ENCODE measurements at places on chromosomes 1 and 21.

DNA sequence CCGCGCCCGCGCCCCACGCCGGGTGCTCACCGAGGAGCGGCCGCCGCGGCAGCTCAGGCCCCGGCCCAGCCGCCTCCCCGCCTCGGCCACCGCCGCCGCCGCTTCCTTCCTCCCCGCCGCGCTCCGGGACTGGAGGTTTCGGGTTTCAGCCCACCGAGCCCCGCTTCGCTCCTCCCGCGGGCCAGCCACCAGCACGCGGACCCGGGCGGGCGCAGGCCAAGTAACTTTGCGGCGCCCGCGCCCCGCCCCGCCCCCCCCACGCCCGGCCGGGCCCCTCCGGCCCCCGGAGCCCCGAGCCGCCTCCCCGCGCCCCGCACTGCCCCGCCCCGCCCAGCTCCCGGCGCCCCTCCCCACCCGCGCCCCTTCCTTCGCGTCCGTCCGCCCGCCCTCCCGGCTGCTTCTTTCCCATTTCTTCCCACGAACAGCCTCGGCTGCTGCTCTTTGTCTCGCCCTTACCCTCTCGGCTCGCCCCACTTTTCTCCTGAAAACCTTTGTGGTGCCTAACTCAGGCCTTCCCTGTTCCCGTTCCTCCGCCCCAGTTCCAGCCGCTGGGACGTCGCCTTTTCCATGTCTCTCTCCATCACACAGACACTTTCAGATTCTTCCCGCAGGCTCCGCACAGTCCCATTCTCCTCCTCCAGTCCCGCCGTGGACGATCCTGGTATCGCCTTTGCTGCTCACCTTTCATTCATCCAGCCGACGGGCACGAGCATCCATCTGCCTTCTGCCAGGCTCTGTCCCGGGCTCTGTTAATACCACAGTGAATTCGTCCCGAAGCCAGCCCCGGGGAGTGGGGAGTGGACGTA, at the start of gene GPR161:
GPR161 (minus strand) TSS at position 222 of the 806 bp plus-strand sequence. CDS start 32,080 bp downstream, outside the sequence.
- no peaks in the 10 kb centered on the region for H3K27me3 ChIP-seq
- peak within 1 kb of the TSS; percentile 56 for H3K27ac ChIP-seq
- peak within 1 kb of the TSS; percentile 81 for H3K4me3 ChIP-seq
- DNase-seq = peak; percentile 32
- H3K4me1 ChIP-seq = peaks cover 18% of the 10 kb centered on the region

DNA sequence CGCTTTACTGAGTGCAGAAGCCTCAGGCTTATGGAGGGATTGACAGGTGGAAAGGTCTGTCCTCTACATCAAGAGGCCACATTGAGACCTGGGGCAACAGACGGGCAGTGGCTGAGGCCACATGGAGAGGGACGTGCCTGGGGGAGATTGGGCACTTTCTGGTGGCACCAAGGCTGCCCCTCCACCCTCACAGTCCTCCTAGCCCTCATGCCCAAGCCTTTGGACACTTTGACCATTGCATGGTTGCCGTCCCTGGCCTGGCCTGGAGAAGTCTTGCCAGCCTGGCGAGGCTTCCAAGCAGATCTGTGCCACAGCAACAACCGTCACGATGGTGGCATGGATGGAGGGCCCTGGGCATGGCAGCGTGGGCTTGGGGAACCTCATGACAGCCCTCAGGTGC, 192.1 kb upstream of the VAMP3 start:
- H3K4me3 ChIP-seq = no peak overlapping the region
- DNase-seq = no peak
- H3K27ac ChIP-seq = no peak overlapping the region
- H3K36me3 ChIP-seq = no peaks in the 10 kb centered on the region
- H3K27me3 ChIP-seq = no peaks in the 10 kb centered on the region

- H3K36me3 ChIP-seq = no peaks in the 10 kb centered on the region
- no peak overlapping the region for H3K4me3 ChIP-seq
- no peaks in the 10 kb centered on the region for H3K27me3 ChIP-seq
- DNase-seq = no peak
- no peak overlapping the region for H3K27ac ChIP-seq
Measured at GRCh38 chr1:74432325-74432724, 80.1 kb downstream of the LRRC53 start.

DNA sequence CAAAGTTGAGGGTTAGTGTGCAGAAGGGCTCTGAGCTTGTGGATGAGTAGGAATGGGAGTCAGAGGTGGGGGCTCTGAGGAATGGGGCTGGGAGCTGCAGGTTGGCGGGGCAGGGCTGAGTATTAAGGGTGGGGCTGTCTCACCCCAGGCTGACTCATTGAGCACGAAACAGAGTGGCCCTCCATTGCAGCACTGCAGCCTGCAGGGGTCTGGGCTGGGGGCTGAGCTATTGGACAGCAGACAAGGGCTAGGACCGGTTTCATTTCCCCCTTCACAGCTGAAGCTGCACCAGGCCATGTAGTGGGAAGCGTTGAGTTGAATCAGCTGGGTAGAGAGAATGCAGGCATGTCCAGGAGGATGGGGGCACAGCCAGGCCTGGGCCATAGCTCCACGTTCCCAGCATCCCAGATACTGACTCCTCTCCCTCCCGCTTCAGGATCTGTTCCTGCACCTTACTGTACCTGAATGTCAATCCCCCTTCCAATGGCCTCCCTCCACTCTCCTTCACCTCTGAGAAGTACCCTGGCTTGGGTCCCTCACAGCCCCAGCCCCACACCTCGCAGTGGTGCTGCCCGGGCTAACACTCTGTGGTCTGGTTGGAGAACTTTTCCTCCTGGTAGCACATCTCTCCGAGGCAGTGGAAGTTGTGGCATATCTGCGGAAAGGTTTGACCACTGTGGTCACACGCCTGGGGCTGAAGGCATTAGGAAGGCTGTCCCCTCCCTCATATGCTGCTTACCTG, 4.4 kb upstream of the INPP5B start:
- no peak overlapping the region for H3K4me3 ChIP-seq
- H3K36me3 ChIP-seq = peaks cover 2% of the 10 kb centered on the region
- DNase-seq = no peak
- no peak overlapping the region for H3K27ac ChIP-seq

GRCh38 chr1:20199403-20199802, 13.1 kb upstream of the PLA2G2C start:
- no peaks in the 10 kb centered on the region for H3K36me3 ChIP-seq
- DNase-seq = no peak
- H3K4me1 ChIP-seq = no peaks in the 10 kb centered on the region
- H3K27ac ChIP-seq = no peak overlapping the region
- peaks cover 45% of the 10 kb centered on the region for H3K27me3 ChIP-seq

DNA sequence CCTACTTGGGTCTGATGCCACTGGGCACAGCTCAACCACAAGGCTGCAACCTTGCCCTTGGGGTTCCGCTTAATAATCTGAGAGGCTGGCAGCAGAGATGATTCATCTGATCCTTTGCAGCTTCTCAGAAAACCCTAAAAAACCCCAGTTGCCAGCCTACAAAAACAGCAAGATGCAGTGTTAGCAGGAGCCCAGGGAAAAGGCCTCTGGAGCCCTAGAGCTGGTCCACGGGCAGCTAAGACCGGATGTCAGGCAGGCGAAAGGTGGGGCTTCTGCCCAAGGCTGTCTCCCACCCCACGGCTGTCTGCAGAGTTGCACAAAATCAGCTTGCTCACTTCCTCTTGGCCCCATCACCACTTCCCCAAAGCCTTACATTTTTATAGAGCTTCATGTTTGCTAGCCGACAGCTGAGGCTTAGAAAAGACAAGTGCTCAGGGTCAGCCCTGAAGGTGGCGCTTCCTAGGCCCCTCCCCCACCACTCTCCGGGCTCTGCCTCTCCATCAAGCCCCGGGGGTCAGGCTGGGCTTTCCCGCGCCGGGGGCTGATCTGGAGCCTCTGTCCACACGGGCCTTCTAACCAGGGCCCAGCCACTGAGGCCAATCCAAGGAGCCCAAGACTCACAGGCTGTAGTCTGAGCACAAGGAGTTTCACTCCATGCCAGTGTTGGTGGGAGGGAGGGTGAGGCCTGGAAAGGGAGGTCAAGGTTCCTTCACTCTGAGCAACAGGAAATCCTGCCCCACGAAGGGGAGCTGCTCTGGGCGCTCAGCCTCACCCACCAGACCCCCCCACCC, 4.2 kb upstream of the ADORA3 start:
- no peaks in the 10 kb centered on the region for H3K36me3 ChIP-seq
- peak overlapping the region; percentile 76 for H3K27ac ChIP-seq
- peak; percentile 31 for DNase-seq
- peaks cover 11% of the 10 kb centered on the region for H3K4me1 ChIP-seq
- peak overlapping the region; percentile 16 for H3K4me3 ChIP-seq

GRCh38 chr1:150561254-150561973, 12.2 kb downstream of the ADAMTSL4 start:
- peak overlapping the region; percentile 63 for H3K4me3 ChIP-seq
- H3K4me1 ChIP-seq = peaks cover 42% of the 10 kb centered on the region
- no peaks in the 10 kb centered on the region for H3K36me3 ChIP-seq

DNA sequence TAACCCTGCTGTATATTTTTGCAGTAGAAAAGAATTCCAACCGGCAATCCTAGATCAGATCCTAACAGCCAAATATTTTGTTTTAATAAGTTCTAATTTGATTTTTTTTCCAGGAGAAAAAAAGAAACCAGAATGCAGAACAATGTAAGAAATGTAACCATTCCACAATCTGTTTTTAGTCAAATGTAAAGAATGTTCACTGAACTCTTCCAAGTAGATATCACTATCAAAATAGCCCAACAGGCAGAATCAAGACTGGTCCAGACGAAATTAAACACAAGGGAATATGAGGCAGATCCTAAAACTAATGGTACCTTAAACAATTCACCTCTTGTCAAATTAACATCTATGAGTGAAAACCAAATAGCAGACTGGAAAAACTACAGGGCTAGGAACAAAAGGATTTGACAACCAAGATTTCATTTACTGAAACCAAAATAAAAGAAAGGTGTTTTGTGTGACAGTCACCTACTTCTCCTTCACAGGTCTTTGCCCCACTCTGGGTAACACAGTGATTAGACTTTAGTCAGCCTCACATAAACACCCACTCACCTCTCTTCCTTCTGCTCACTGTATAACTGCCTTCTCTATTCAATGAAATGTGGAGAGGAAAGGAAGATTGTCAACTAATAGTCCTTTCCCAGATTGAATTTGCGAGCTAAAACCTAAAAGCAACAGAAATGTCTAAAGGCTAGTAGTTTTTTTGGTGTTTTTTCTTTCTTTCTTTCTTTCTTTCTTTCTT, 137.9 kb downstream of the FAF1 start:
- H3K27ac ChIP-seq = no peak overlapping the region
- H3K36me3 ChIP-seq = no peaks in the 10 kb centered on the region
- H3K4me3 ChIP-seq = no peak overlapping the region
- DNase-seq = peak; percentile 20
- H3K4me1 ChIP-seq = no peaks in the 10 kb centered on the region
- no peaks in the 10 kb centered on the region for H3K27me3 ChIP-seq

GRCh38 chr1:233242827-233243483, 52.6 kb downstream of the PCNX2 start:
- no peak overlapping the region for H3K4me3 ChIP-seq
- no peak overlapping the region for H3K27ac ChIP-seq
- no peaks in the 10 kb centered on the region for H3K4me1 ChIP-seq

DNA sequence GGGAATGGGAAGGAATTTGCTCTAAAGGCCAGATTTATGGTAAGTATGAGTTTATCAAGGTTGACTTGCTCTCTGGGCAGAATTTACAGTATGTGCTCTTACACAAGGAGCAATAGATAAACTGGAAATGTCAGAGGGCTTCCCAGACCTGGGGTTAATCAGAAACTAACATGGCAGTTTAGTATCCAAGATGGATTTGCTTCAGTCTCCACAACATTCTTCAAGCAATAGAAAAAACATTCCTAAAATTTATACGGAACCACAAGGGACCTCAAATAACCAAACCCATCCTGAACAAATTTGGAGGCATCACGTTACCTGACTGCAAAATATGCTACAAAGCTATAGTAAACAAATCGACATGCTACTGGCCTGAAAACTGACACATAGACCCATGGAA, 606.7 kb upstream of the CHRM3 start:
- no peaks in the 10 kb centered on the region for H3K36me3 ChIP-seq
- DNase-seq = peak; percentile 83
- H3K27me3 ChIP-seq = no peaks in the 10 kb centered on the region
- H3K27ac ChIP-seq = no peak overlapping the region
- H3K4me3 ChIP-seq = no peak overlapping the region

DNA sequence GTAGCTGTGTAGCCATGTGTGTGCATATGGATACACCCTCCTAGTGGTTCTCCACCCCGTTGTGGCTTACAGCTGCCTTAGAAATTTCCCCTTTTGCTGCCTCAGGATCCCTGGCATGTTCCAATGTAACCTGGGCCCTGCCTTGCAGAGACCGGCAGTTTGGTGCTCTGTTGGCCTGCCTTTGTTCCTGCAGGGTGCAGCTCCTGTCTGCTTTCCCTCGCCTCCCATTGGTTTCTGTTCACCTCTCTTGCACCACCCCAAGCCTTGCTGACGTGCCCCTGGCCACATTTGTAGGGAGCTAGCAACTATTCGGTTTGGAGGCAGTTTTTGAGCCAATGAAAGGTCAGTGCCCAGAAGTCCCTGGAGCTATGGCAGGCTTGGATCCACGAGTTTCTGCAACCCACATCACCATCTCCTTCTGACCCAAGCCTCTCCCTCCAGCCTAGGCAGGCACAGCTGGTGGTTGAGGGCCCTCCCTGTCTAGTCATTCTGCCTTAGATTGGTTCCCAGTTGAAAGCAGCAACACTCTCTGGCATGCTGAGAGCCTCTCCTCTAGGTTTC, 54.9 kb downstream of the MAB21L3 start:
- DNase-seq = no peak
- no peak overlapping the region for H3K4me3 ChIP-seq
- H3K36me3 ChIP-seq = no peaks in the 10 kb centered on the region
- no peaks in the 10 kb centered on the region for H3K4me1 ChIP-seq

- no peaks in the 10 kb centered on the region for H3K27me3 ChIP-seq
- H3K36me3 ChIP-seq = no peaks in the 10 kb centered on the region
- H3K4me3 ChIP-seq = no peak overlapping the region
Measured at GRCh38 chr1:238639861-238640260, 746.5 kb upstream of the CHRM3 start.

DNA sequence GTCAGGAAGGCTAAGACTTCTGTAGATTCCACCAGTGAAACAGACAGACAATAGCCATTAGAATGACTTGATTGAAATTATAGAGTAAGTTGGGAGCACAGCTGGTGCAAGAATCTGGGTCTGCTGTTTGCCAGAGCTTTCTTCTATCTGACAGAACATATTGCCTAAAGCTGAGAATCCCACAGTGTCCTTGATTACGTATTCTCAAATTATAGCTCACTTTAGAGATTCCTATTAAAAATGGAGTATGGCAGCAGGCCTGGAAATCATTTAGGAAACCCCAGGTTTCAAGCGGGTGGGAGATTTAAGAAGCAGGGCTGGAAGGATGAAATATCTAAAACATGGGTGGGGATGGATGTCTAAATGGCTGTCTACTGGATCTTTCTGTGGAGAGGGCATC, 639.7 kb upstream of the CXADR start:
- no peak overlapping the region for H3K4me3 ChIP-seq
- no peak for DNase-seq

- no peaks in the 10 kb centered on the region for H3K36me3 ChIP-seq
- peak overlapping the region; percentile 29 for H3K27ac ChIP-seq
- peaks cover 5% of the 10 kb centered on the region for H3K4me1 ChIP-seq
- peak; percentile 82 for DNase-seq
Measured at GRCh38 chr1:215749414-215749813, 182.3 kb downstream of the KCTD3 start.

Measured in astrocyte (in vitro differentiated cells and primary cell).